Natural killer cell (primary cell): ENCODE measurements at places on chromosomes 5 and 9. TPM values are rescaled to one million over a fixed set of nuclear protein-coding genes. Genes with fewer than 3 reads are reported as not detected.

GRCh38 chr5:10588779-10589447 is 25.0 kb downstream of the ANKRD33B start:
- no peak for DNase-seq

DNA sequence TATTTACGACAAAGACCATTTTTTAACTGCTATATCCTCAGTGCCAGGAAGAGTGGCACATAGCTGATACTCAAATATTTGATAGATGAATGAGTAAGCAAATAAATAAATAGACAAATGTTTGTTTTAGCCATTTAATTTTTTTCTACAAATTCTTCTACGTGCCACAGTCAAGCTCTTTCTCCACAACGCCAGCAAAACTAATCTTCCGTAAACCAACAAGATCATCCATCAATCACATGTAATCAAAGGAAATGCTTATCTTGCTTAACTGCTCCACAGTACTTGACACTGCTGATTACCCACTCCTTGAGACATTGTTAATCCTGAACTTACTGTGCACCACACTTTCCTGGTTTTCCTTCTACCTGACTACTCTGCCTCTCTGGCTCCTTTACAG is 136.7 kb downstream of the EDIL3 start:
- DNase-seq = no peak

DNA sequence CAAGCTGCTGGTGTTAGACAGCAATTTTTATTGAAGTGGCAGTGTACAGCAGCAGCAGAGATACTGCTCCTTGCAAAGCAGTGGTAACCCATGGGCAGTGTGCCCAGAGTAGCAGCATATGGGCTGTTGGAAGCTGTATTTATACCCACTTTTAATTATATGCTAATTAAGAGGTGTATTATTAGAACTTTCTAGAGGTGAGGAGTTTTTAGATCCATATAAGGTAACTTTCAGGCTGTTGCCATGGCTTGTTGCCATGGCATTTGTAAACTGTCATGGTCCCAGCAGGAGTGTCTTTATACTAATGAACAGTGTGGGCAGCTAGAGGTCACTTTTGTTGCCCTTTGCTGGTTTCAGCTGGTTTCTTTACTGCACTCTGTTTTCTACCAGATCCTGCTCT is 3.7 kb upstream of the PJA2 start:
- no peak for DNase-seq

- DNase-seq = no peak
Observed at GRCh38 chr9:106102821-106103220, 408.5 kb downstream of the TMEM38B start.

AGXT2 gene
- total RNA-seq = not detected

- DNase-seq = no peak
Observed at GRCh38 chr9:133714606-133715294, 23.4 kb downstream of the SARDH start.

NUDT12 gene
- 0.61 TPM for total RNA-seq

SV2C gene
- not detected for total RNA-seq

DNA sequence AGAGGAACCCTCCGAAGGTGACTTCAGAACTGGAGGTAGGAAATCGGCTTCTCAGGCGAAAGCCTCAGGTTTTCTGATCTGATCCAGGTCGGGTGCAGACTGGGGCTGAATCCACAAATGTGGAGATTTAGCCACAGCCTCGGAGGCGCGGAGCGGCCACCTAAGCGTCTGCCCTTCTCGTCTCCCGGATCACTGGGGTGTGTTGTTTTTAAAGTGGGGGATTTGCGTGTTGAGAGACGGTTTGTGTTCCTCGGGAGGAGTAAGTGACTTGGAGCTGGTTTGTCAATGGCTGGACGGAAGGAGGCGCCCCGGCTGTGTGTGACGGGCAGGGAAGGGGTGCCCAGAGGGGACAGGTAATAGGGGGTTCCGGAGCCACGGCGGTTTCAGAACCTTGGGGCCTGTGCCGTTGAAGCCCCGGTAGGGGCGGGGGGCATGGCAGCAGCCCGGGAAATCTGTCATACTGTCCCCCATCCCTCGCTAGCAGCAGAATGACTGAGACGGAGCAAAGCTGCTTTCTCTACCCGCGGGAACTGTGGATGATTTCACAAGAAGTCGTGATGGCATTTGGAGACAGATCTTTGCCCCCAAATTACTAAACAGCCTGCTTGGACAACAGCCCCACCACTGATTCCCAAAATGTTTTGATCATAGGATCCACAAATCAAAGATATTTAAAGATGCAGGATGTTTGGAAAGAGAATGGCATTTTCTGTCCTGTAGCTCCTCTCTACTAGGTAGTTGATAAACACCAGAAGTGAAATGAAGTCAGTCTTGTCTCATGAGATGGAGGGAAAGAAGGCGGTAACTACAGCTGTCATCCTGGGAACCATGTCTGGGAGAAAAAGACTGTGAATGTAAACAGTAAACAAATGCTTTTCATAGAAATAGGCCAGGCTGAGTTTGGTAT is 216.5 kb downstream of the PDZD2 start:
- DNase-seq = no peak

- no peak for DNase-seq
Observed at GRCh38 chr9:38756702-38757101, 36.8 kb upstream of the FAM240B start.
